ENCODE measurements at places on chromosomes 4 and X.

DNA sequence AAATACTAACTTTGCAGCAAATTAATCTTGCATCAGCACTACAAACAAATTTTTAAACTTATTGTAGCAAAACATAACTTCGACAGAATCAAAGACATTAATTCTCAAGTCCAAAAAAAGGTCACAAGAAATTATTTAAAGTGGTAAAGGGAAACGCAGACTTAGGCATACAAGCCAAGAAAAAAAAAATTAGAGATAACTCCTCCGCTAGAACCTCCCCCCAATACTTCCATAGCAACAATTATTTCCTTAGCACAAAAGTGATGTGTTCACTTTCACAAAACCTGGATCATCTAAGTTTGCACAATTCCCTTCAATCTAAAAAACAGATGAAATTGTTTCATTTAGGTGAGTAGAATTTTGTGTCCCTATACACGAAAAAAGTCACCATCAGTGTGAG lies 1.1 kb downstream of the LRBA start:
- no peak for DNase-seq

GRCh38 chr4:12472087-12472486 lies 1012.1 kb downstream of the RAB28 start:
- no peak for DNase-seq

DNA sequence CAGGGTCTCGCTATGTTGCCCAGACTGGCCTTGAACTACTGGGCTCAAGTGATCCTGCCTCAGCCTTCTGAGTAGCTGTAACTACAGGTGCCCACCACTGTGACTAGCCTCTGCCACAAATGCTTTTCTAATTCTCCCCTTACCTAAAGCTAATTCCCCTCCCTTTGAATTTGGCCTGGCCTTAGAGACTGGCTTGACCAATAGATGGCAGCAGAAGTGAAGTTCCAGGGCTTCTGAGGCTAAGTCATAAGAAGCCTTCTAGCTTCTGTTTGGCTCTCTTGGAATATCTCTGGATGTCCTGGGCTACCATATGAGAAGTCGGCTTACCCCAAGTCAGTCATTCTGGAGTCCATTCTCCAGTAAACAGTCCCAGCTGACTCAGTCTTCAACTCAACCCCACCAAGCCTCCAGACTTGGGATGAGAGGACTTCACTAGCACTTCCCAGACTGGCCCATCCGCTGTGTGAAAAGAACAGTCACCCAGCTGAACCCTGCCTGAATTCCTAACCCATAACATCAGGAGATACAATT lies 61.0 kb downstream of the HPRT1 start:
- no peak for DNase-seq

DNA sequence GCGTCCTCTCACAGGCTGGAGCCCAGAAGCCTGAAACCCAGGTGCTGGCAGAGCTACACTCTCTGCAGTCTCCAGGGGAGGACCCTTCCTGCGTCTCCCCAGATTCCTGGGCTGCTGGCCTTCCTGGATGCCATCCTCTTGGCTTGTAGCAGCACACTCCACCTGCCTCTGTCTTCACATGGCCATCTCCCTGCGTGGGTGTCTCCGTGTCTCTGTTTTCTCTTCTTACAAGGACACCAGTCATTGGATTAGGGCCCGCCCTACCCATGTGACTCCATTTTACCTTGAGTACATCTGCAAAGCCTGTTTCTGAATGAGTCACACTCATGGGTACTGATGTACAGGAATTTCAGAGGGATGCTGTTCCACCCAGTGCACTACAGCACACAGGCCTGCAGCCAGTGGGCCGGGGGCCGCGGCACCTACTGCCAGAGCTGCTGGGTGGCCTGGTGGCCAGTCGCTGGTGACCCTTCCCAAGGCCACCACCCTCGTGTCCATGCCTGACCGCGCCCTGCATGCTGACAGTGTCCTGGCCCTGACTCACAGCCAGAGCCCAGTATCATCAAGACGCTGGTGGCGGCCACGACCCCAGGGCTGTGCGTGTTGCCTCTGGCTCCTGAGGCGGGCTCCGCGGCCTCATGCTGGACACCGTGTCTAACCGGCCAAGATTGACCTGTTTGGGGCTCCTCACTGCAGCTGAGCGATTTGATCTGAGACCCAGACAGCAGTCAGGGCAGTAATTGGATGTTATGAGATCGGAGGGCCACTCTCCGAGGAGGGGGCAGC lies 63.6 kb upstream of the NKX1-1 start:
- DNase-seq, result no peak

GRCh38 chr4:117488692-117489091 lies 403.3 kb upstream of the TRAM1L1 start:
- DNase-seq, result no peak

DNA sequence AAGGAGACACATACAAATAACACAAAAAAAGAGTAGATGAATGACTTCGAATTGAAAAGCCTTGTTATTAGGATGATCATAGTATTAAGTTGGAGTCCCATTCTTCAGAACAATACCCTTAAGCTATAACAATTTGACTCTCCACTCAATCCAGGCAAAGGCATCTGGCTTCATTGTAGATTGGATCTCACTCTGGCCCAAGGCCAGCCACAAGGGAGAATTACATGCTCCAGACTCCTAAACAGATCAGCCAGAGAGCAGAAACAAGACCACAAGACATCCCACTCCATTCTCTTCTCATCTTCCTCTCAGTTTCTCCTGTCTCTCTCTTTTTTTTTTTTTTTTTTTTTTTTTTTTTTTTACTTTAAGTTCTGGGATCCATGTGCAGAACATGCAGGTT lies 213.9 kb downstream of the DHX15 start:
- DNase-seq, result no peak

DNA sequence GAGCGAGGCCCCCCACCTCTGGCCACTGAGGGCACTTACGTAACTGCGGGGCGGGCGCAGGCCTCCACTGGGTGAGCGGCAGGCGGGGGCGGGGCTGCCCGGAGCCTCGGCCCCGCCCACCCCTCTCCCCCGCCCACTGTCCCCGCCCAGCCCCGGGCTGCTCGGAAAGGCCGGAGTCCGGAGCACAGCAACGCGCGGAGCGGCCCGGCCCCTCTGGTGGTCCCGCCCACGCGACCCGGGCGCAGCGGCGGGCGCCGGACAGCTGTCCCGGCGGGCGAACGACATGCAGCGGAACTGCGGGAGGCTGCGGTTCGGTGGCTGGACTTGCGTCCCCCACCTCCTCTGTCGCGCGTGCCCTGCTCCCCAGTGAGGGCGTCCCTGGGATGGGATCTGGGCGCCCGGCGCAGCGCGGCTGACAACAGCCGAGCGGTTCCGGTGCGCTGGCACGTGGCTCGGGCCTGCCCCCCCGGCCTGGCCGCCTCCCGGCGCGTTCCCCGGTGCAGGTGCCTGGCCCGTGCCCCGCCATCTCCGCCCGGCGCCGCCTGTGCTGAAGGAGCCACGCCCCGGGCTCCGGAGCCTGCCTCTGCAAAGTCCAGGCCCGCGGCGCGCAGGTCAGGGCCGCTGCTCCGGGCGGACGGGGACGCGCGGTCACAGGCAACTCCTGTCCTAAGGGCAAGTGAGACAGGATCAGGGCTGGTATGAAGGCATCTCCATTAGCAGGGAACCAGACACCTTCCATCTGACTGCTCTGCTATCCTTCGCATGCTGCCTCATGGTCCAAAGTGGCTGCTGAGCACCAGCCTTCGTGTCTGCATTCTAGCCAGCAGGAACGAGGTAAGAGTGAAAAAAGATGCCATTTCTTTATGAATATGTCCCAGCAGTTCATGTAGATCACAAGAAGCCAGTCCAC lies 21.8 kb upstream of the JAKMIP1 start:
- DNase-seq, result no peak

GRCh38 chr4:41533680-41534079 lies 4.3 kb upstream of the LIMCH1 start:
- no peak for DNase-seq

GRCh38 chr4:74402692-74403456 lies 37.9 kb downstream of the EREG start:
- no peak for DNase-seq

- no peak for DNase-seq
Measured at GRCh38 chr4:180280726-180281297, 1962.4 kb upstream of the TENM3 start.

DNA sequence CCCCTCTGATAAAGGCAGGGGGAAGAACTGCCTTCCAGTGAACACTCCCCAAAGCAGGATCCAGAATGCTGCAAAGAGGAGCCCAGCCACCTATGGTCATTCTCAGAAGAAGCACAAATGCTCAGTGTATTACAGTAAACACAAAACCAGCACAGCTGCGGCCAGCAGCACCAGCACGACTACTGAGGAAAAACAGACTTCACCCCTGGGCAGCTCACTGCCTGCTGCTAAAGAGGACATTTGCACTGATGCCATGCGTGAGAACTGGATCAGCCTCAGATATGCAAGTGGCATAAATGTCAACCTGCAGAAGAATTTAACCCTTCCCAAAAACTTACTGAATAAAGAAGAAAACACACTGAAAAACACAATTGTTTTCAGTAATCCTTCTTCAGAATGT lies 80.2 kb upstream of the TLR2 start:
- no peak for DNase-seq

DNA sequence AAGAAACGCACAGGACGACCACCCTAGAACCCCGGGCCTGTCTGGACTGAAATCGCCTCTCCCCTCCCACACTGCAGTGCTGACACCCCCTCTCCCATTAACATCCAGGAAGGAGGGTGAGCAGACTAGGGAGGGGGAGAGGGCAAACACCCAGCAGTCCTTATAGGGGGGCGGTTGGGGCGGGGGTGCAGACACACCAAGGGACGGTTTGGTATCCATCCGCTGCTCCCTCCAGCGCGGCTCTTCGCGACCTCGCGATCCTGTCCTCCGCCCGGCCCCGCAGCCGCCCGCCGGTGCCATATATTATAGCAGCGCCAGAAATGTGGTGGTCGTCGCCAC lies 411 bp upstream of the GPRASP1 start:
- DNase-seq, result no peak

GRCh38 chr4:25065431-25065858 lies 34.7 kb upstream of the LGI2 start:
- no peak for DNase-seq

GRCh38 chr4:23728393-23728792 lies 161.5 kb downstream of the PPARGC1A start:
- DNase-seq, result peak; percentile 10

DNA sequence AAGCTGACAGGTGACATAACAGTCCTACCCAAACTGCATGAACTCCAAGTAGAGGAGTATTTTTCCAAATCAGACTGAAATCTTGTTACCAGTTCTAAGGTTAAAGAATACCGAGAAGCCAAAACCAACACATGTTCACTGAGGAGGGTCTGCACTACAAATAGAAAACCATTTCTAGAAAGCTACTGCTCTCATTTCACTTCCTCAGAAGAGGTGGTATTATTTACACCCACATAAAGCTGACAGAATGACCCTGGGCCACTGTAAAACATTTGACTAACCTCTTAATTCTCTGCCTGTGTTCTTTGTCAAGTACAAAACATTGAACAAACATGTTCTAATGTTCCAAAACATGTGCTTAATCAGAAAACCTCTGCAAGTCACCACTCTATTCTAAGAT lies 95.8 kb downstream of the IQCM start:
- DNase-seq, result no peak

DNA sequence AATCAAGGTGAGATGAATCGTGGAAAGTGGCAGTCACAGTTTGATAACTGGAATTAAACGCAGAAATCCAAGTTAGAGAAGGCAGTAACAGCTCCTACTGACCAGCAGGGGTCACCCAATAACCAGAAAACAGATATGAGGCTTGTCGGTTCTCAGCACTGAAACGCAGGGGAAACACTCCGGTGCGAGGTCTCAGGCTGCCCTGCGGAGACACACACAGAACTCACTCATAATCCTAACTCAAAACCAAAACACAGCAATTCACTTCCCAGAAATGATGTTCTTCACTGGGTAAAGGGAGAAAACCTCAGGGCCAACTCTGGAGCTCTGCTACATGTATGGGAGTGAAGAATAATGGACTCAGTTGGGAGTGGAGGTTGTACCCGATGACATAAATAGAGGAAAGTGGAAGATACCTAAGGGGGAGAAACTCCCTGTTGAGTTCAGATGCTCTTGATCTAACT lies 384.4 kb downstream of the RAPGEF2 start:
- DNase-seq, result peak; percentile 21

DNA sequence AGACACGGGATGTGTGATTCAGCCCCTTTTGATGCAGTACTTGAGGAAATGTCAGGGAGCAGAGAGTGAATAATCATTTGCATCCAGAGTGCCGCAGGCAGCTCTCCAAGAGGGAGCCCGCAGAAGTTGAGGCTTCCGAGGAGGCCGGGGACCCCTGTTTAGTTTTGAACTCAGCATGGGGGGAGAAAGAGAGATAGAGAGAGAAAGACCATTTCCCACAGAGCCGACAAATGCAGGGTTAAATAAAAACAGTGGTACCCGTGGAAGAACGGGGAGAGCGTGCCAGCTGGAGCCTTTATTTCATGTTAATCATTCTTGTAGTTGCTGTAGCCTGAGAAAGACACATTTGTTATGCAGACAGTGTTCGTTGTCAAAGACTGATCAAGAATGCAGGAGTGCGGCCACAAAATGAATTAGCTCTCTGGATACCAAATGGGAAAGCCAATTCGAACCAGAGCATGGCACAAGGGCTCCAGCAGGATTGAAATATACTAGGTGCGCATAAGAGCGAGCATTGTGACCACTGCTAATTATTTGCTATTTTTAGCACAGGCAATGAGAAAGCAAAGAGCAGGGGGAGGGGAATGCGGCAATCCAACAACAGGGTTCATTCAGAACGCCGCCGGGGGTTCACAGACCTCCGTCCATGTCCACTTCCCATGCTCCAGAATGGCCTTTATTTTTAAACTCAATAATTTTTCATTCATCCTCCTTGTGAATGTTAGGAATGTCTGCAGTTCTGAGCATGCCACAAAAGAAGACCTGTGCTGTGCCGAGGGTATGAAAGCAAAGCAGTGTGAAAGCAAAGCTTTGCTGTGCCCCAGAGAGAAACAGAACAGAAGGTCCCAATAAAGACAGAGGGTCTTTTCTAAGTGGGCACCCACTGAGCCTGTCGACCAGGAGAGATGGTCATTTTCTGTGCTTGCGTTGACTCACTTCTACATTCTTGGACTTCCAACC lies 243.9 kb upstream of the VCX3A start:
- no peak for DNase-seq

DNA sequence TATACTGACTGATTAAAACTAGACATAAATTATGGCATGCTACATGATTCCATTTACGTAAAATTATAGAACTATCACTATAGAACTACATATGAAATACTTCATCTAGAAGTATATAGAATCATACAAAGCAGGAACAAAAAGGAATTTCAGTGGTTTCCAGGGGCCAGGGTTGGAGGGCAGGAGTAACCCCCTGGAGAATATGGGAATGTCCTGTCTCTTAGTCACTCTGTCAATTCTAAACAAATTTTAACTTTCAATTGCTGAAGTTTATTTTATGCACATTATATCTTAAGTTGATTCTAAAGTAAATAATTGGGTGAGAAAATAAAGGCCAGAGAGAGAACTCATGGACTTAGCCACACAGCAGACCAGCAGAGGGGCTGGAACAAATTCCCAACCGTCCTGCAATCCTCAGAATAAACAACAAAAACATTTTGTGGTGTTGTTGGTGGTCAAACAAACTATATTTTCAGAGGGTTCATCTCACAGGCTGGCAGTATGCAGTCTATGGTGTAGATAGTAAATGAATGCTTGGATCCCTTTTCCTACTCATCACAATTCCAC lies 476.9 kb upstream of the SLIT2 start:
- no peak for DNase-seq

- DNase-seq, result no peak
Measured at GRCh38 chr4:113733685-113734084, 27.9 kb downstream of the CAMK2D start.

Measured in H1 (cell line).